Psoas muscle (tissue), 8 donors: ENCODE measurements at places on chromosomes 6 and 20. TPM values are rescaled to one million over a fixed set of nuclear protein-coding genes. Genes with fewer than 3 reads are reported as not detected.
A peak's percentile ranks its signal among the peaks of the same experiment; 100 is the strongest.

DNA sequence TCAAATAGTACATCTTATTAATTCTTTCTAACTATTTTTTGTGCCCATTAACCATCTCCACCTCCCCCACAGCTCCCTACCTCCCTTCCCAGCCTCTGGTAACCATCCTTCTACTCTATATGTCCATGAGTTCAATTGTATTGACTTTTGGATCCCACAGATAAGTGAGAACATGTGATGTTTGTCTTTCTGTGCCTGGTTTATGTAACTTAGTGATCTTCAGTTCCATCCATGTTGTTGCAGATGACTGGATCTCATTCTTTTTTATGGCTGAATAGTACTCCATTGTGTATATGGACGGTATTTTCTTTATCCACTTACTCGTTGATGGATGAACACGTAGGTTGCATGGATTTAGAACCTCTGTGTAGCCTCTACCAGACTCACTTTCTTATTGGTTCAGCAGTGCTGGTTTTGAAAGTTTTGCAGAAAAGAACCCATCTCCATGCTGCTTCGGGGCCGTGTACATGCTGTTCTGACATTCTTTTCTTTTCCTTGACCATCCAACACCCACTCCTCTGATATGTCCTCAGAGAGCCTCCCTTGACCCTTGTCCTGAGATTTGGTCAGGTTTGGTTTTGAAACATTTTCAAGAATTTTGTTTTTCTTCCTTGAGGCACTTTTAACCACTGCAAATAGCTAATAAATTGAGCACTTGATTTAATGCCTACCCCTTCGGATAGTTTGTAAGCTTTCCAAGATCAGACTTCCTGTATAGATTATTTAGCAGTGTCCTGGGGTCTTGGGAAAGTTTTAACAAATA lies 231.2 kb upstream of the ZFP64 start:
- no peak overlapping the region for H3K4me3 ChIP-seq
- H3K36me3 ChIP-seq, result no peaks in the 10 kb centered on the region
- no peak for DNase-seq
- H3K4me1 ChIP-seq, result no peaks in the 10 kb centered on the region
- H3K27ac ChIP-seq, result no peak overlapping the region

- H3K4me1 ChIP-seq, result no peaks in the 10 kb centered on the region
- H3K27me3 ChIP-seq, result no peaks in the 10 kb centered on the region
- no peak for DNase-seq
- peak overlapping the region; percentile 71 for H3K4me3 ChIP-seq
- H3K36me3 ChIP-seq, result no peaks in the 10 kb centered on the region
Measured at GRCh38 chr6:26311385-26312095, 53.5 kb upstream of the BTN3A2 start.

DNA sequence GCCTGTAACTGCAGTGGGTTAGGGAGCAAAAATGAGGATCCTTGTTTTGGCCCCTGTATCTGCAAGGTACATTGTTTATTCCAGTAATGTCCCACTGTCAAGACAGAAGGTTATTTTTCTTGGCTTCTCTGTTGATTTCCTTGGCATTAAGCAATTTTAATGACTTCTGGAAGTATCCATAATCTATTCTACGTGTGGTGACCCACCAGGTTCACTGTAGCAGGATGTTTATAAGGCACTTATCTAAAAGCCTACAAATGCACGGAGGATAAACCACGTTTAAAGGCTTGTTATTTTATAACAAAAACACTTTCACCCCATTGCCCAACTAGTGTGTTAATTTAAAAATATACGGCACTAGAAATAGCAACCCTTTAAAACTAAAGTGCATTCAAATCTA lies 294.9 kb downstream of the LAMA2 start:
- no peaks in the 10 kb centered on the region for H3K36me3 ChIP-seq
- H3K4me3 ChIP-seq, result no peak overlapping the region
- no peaks in the 10 kb centered on the region for H3K27me3 ChIP-seq
- DNase-seq, result no peak
- no peak overlapping the region for H3K27ac ChIP-seq

GRCh38 chr6:125574604-125575003 lies 174.8 kb upstream of the HEY2 start:
- no peaks in the 10 kb centered on the region for H3K27me3 ChIP-seq
- no peak overlapping the region for H3K4me3 ChIP-seq
- no peak overlapping the region for H3K27ac ChIP-seq
- H3K36me3 ChIP-seq, result no peaks in the 10 kb centered on the region
- no peak for DNase-seq
- no peaks in the 10 kb centered on the region for H3K4me1 ChIP-seq

GRCh38 chr6:96301781-96302180 lies 219.8 kb upstream of the UFL1 start:
- H3K36me3 ChIP-seq, result no peaks in the 10 kb centered on the region
- no peak overlapping the region for H3K4me3 ChIP-seq
- H3K4me1 ChIP-seq, result no peaks in the 10 kb centered on the region
- H3K27ac ChIP-seq, result no peak overlapping the region
- DNase-seq, result no peak

GRCh38 chr20:10719740-10720385 lies 46.1 kb upstream of the JAG1 start:
- H3K27me3 ChIP-seq, result no peaks in the 10 kb centered on the region
- no peak for DNase-seq
- no peak overlapping the region for H3K4me3 ChIP-seq
- H3K4me1 ChIP-seq, result no peaks in the 10 kb centered on the region

DNA sequence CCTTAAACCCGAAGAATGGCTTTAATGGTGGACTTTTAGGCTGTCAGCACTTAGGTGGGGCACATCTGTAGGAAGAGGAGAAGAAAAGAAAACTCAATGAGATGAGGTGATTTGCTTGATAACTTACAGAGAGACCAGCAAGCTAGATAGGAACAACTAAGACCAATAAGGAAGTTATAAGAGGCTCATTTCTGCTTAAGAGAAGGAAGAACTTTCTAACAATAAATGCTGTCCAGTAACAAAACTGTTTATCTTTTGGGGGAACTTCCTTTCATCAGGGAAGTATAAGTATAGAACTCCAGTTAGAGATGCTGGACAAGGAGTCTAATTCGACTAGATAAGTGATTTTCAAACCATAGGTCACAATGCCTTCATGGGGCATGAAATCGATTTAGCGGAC lies 107.2 kb upstream of the SIRPA start:
- no peak for DNase-seq
- H3K27ac ChIP-seq, result no peak overlapping the region
- H3K27me3 ChIP-seq, result peaks cover 11% of the 10 kb centered on the region
- no peaks in the 10 kb centered on the region for H3K36me3 ChIP-seq

DNA sequence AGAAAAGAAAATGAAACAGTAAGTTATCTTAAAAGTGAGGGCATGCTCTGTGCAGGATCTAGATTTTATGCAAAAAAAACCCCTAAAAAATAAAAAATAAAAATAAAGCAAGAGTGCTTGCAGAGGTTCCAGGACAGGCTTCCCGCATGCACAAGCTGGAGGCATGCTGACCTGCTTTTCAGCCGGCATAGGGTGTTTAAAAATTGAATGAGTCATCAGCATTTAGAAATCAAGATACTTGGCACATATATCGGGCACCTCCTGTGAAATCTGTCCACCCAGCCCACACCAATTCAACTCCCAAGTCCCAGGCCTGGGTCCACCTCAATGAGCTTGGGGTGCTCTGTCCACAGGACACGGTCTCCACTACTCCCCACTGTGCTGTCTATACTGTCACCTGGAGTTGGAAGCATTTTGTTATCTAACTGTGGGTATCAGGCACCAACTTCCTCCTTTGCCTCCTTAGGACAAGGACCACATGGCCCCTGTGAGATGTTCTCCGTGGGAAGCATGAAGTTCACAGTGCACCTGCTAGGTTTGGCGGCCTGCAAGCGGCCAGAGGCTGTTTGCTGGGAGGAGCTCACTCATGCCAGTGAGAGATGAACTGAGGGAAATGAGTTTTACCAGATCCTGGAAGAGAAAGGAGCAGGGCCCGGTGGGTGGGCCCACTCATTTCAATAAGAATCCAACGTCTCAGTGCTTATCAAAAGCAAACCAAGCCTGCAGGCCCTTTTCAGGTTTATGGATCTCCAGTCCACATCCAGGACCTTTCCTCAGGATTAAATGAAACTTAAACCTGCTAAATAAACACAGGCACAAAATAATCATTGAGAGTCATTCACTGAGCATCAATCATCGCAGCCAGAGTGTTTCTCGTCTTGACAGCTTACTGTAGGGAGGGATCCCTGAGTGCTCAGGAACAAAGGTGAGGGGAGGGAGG lies 121.1 kb downstream of the FOXA2 start:
- DNase-seq, result no peak
- no peak overlapping the region for H3K27ac ChIP-seq
- no peaks in the 10 kb centered on the region for H3K27me3 ChIP-seq
- H3K4me3 ChIP-seq, result no peak overlapping the region
- H3K4me1 ChIP-seq, result no peaks in the 10 kb centered on the region

- H3K27me3 ChIP-seq, result no peaks in the 10 kb centered on the region
- H3K4me1 ChIP-seq, result peaks cover 40% of the 10 kb centered on the region
- H3K27ac ChIP-seq, result peak overlapping the region; percentile 93
- peak; percentile 49 for DNase-seq
- H3K4me3 ChIP-seq, result peak overlapping the region; percentile 92
- H3K36me3 ChIP-seq, result no peaks in the 10 kb centered on the region
Measured at GRCh38 chr20:23419995-23420901, 1.0 kb downstream of the NAPB start.

GRCh38 chr6:12909833-12910232 lies 193.3 kb downstream of the PHACTR1 start:
- H3K27ac ChIP-seq, result no peak overlapping the region
- no peaks in the 10 kb centered on the region for H3K36me3 ChIP-seq
- no peaks in the 10 kb centered on the region for H3K4me1 ChIP-seq
- DNase-seq, result no peak
- no peak overlapping the region for H3K4me3 ChIP-seq

DNA sequence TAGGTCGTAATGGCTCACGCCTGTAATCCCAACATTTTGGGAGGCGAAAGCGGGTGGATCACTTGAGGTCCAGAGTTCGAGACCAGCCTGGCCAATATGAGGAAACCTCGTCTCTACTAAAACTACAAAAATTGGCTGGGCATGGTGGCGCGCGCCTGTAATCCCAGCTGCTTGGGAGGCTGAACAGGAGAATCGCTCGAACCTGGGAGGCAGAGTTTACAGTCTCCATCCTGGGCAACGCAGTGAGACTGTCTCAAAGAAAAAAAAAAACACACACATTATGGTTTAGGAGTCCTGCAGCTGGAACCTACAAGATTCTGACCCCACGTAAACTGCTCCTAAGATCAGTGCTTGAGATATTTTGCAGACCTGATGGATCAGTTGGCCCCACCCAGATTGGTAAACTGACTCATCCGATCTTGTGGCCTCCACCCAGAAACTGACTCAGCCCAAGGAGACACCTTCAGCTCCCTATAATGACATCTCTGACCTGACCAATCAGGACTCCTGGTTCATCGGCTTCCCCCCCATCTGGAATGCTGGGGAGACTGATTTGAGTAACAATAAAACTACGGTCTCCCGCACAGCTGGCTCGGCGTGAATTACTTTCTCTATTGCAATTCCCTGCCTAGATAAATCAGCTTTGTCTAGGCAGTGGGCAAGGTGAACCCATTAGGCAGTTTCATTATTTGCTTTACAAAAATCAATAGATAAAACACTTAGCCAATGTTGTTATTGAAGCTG lies 96.2 kb upstream of the BTN3A2 start:
- H3K36me3 ChIP-seq, result no peaks in the 10 kb centered on the region
- DNase-seq, result no peak
- peaks cover 5% of the 10 kb centered on the region for H3K4me1 ChIP-seq
- no peak overlapping the region for H3K4me3 ChIP-seq

DNA sequence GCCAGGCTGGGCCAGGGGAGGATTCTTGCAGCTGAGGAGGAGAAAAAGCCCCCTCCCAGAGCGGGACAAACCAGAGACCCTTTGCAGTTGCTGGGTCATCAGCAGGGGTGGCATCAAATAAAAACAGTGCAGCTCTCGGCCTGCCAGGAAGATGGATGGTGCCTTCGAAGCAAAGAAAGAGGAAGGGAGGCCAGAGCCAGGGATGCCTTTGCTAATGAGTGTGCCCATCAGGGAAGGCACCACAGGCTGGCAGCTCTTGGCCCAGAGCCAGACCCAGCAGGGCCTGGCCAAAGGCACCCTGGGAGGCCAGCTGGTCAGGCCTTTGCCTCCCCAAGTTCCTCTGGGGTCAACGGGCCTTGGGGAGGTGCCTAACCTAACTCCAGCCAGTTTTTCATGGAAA lies 26.3 kb upstream of the ZNF318 start:
- H3K27me3 ChIP-seq, result no peaks in the 10 kb centered on the region
- DNase-seq, result no peak
- no peaks in the 10 kb centered on the region for H3K4me1 ChIP-seq
- no peak overlapping the region for H3K4me3 ChIP-seq

- H3K27me3 ChIP-seq, result no peaks in the 10 kb centered on the region
- no peak overlapping the region for H3K4me3 ChIP-seq
- DNase-seq, result no peak
- H3K4me1 ChIP-seq, result peaks cover 37% of the 10 kb centered on the region
- no peaks in the 10 kb centered on the region for H3K36me3 ChIP-seq
Measured at GRCh38 chr6:34680802-34681515, 15.6 kb downstream of the ILRUN start.

- no peak overlapping the region for H3K4me3 ChIP-seq
- no peaks in the 10 kb centered on the region for H3K27me3 ChIP-seq
Measured at GRCh38 chr6:13715444-13715883, 3.8 kb upstream of the RANBP9 start.

GRCh38 chr20:45911486-45912343 lies at the start of gene PLTP:
PLTP (minus strand) TSS chr20:45912155; CDS start chr20:45911452, 703 bp downstream.
- peaks cover 4% of the 10 kb centered on the region for H3K27me3 ChIP-seq
- H3K27ac ChIP-seq, result peak within 1 kb of the TSS; percentile 65

GRCh38 chr20:23513164-23513563 lies 22.2 kb downstream of the CST8 start:
- no peaks in the 10 kb centered on the region for H3K27me3 ChIP-seq
- DNase-seq, result no peak
- no peak overlapping the region for H3K4me3 ChIP-seq

The FLRT3 gene
- 3.1 TPM for total RNA-seq

The NINL gene
- total RNA-seq, result 0.55 TPM

The SLC4A11 gene
- total RNA-seq, result 0.64 TPM

The RIMS4 gene
- 0.73 TPM for total RNA-seq

The MOXD1 gene
- total RNA-seq, result 0.58 TPM
